NCI-H345 (cell line): ENCODE measurements at places on chromosomes 1 and 21.
A peak's percentile ranks its signal among the peaks of the same experiment; 100 is the strongest.

DNA sequence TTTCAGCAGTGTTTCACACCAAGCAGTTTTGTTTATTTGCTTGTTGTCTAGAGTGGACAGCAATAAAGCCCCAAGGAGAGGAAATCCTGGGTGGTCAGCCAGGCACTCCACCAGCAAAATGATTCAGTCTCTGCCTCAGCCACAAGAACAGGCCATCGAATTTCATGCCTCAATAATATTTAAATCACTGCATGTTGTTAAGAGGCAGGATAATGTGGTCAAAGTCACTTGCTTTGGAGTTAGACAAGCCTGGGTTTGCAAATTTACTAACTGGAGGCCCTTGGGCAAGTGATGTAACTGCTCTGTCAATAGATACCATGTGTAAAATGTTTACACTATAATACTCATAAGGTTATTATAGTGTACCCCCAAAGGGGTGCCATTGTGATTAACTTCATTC lies 349.6 kb downstream of the LMO4 start:
- DNase-seq: peak; percentile 68

DNA sequence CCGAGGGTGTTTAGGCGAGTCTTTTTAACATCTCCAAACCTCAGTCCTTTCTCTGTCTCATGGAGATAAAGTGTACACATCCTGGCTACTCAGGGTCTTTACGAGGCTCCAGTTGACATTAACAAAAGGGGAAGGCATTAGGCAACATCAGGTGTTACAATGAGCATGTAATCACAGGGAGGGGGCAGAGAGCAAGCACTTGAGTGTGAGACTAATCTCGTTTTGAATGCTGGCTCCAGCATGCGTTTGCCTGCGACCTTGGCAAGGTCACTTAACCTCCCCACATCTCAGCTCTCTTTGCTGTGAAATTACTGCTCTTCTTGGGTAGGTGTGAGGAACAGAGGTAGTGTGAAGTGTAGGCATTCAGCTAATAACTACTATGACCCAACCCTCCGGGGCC lies 3.1 kb downstream of the TNNT2 start:
- peak; percentile 86 for DNase-seq

GRCh38 chr1:229243638-229244037 lies 27.3 kb upstream of the RAB4A start:
- DNase-seq: no peak

GRCh38 chr1:73604739-73605138 lies 593.2 kb downstream of the LRRIQ3 start:
- peak; percentile 10 for DNase-seq

- no peak for DNase-seq
These were observed at the start of gene KIRREL1 for GRCh38 chr1:157993147-157993917. TSS of gene KIRREL1 (plus strand) at chr1:157993645. CDS start at chr1:157993677, 32 bp downstream.

DNA sequence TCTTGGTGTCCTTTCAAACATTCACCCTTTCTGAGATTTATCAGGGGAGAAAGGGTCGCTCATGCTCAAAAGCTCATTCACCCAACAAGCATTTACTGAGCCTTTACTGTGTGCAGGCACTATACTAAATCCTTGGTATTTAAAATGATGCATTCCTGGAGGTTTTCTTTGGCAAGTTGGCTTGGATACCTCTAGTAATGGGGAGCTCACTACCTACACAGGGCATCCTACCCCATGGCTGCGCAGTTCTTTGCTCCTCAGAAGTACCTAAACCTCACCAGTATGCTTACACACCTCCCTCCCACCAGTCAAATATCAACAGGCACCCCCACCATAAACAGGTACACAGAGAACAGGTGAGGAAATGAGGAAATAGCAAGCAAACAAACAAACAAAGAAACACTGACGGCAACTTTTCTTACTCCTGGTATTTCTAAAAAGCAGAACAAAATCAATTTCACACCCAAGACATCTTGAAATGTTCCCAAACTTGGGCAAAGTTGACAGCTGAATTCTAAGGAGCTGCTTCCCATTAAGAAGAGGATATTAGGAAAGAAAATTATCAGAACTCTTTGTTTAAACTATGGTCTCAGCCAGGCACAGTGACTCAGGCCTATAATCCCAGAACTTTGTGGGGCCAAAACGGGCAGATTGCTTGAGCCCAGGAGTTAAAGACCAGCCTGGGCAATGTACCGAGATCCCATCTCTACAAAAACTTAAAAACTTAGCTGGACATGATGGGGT lies 104.8 kb downstream of the PSMG1 start:
- no peak for DNase-seq

GRCh38 chr1:61459345-61459744 lies 265.6 kb downstream of the TM2D1 start:
- DNase-seq: no peak

- DNase-seq: no peak
These were observed 1458.8 kb downstream of the MRPL39 start for GRCh38 chr21:24148461-24148860.

- no peak for DNase-seq
These were observed 8.0 kb upstream of the TAGLN2 start for GRCh38 chr1:159933347-159933746.

DNA sequence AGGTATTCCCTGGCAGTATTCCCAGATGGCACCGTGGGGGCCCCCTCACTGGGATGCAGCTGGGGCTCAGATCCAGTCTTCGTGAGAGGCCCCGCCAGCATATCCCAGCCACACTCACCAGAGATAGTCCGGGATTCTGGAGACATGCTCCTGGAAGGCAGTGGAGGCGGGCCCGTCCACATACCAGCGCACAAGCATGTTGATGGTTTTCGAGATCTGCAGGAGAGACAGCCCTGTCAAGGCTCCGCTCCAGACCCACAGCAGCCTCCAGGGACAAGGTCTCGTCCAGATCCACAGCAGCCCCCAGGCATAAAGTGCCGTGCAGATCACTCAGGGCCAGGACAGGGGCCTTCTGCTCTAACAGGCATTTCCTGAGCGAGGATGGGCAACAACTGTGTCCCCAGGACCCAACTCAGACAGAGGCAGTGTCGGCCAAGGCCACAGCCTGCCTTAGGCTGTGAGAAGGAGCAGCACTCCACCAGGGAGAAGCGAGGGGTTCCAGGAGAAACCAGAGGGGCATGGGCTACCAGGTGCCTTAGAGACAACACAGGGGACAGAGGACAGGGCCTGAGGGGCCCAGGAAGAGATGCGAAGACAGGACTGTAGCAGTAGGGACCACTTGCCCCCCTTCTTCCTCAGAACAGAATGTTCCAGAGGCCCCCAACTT lies 14.8 kb downstream of the LSS start:
- DNase-seq: no peak

- DNase-seq: no peak
These were observed 33.8 kb downstream of the STYXL2 start for GRCh38 chr1:167127661-167128060.

- DNase-seq: no peak
These were observed 5.5 kb upstream of the PTP4A2 start for GRCh38 chr1:31943546-31944184.

DNA sequence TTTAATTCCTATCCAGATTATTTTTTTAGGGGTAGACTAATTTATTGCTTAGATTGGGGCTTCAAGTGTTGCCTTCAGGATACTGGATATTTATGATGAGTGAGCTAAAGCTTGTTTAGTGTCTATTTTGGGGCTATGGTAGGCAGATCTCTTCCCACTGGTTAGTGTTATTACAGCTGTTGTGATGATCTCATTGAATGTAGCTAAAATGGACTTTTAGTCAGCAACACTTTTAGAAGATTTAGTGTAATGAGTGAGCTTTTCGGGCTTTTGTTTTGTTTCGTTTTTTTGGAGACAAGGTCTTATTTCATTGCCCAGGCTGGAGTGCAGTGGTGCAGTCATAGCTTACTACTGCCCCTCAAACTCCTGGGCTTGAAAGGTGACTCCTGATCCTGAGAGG lies 14.2 kb downstream of the THRAP3 start:
- DNase-seq: no peak

GRCh38 chr1:15459771-15460707 lies 3.5 kb downstream of the CELA2A start:
- DNase-seq: no peak

GRCh38 chr1:84941843-84942242 lies 48.8 kb upstream of the LPAR3 start:
- DNase-seq: no peak

DNA sequence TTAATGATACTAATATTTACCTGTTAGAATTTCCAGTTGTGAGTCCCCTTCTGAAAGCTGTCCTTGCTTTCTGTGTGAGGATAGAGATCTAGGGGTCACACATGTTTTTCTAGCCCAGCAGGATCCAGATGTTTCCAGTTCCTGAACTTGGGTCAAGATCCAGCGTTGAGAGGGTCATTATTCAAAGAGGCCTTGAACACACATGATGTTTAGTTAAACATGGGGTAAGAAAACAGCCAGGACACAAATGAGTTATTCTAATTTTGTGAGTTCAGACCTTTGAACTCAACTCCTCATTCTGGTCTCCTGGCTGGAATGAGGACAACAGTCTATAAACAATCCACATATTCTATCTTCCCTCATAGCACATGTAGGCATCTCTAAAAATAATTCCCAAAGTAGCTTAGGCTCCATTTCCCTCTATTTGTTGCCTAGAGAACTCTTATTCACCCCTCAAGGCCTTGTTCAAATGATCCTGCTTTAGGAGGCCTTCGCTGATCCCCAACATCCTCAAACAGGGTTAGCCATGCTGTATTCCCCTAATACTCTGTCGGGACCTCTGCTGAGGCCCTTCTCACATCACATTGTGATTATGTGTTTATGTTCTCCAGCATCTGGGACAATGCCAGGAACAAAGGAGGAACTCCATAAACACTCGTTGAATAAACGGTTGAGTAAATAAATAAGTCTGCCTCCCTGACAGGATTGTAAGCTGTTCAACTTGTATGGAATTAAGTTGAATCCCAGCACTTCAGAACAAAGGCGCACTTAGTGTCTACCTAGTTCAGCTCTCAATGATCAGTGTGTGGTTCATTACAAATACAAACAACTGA lies 15.0 kb upstream of the KCNN3 start:
- DNase-seq: peak; percentile 90

- DNase-seq: no peak
These were observed at the start of gene PODN for GRCh38 chr1:53061859-53062707. TSS of gene PODN (plus strand) at chr1:53062213. CDS start at chr1:53069856, 7,643 bp downstream.

- DNase-seq: no peak
These were observed 268.0 kb downstream of the PTPRC start for GRCh38 chr1:198906739-198907422.

DNA sequence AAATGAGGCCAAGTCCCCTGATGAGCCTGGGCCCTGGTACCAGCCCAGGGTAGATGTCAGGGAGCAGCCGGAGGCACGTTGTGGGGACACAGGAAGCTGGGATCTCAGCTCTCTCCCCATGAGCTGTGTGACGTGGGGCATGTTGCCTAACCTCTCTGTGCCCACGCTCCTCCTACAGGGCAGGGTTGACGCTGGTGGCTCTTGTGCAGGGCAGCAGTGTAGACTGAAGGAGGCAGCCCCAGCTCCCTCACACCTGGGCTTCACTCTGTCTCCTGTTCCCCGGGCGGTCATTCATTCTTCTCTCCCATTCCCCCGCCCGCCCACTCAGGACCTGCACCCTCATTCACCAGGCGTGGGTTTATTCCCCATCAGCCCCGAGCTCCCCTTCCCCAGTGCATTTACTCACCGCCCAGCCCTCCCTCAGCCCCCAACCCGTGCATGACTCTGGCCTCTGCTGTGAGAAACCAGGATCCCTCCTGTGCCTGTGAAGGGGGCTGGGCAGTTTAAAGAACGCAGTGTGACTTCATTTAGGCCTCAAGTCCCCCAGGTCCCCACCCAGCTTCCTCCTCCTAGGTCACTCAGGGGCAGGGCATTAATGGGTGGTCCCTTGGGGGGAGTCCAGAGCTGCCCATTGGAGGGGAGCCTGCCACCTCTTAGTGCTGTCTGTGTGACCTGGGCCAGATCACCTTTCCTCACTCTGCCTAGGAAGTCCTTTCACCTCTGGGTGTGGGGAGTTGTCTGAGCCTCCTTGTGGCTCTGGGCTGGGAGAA lies 285.7 kb downstream of the PTPRU start:
- no peak for DNase-seq

- no peak for DNase-seq
These were observed 576 bp downstream of the SMIM12 start for GRCh38 chr1:34858901-34859445.

DNA sequence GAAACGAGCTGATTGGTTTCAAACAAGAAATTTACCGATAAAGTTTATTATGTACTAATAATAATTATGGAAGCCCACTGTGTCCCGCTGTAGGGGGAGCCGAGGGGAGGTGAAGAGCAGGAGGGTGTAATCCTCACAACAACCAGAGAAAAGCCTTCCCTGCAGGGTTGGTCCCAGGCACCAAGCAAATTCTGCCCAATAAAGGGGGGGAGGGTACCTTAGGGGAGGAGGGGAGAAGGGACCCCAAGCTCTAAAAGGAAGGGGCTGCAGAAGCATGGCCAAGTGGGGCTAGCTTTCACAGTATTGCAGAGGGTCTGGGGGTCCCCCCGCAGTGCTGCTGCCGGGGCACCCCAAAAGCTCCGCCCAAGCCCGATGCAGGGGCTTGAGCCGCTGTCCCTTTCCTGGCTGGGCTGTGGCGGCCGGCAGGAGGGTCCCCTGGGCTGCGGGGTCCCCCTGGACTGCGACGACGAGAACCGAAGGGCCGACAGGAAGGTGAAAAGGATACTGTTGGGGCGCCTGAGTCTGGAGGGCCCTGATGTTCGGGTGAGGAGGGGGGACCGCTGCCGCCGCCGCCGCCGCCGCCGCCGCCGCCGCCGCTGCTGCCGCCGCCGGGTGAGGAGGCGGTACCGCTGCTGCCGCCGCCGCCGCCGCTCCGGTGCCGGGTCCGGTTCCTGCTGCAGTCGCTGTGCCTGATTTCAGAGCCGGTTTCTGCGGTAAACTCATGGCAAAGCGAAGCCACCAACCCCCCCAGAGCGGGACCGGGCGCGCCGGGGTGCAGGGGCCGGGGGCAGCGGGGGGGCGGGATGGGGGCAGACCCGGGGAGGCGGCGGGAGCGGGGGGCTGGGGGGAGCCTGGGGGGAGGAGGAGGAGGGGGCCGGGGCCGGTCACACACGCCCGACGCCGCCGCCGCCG lies 771 bp downstream of the EIF4G3 start:
- peak; percentile 18 for DNase-seq

DNA sequence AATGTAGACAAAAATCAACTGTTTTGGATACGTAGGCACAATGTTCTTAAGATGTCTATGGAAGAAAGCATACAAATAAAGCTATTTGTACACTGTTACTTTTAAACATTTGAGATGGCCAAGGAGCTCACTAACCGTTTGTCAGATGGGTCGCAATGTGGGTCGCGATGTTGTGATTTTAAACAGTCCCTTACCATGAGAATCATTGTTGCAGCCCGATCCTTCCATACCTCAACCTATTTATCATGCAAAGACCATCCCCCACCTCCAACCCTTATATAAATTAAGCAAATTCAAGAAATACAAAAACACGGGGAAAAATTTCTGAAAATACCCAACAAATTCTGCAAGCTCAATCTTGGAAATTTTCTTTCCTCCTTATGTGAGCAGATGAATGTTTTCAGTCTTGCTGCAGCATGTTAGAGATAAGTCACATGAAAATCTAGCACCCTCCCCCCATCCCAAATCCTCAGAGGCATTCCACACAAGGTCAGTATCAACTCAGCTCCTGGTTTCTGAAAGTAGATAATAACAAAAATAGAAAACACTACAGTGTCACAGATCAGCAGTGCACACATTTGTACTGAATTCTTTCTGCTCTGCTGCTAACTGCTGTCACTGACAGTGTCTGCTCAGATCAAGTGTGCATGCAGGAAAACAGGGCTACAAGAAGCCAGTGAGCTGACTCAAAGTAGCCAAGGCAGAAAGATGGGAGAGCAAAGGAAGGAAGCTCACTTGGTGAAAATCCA lies 92.9 kb upstream of the TTC39A start:
- no peak for DNase-seq
